ENCODE measurements at places on chromosomes 7 and 10. TPM values are rescaled to one million over a fixed set of nuclear protein-coding genes. Genes with fewer than 3 reads are reported as not detected.
A peak's percentile ranks its signal among the peaks of the same experiment; 100 is the strongest.

DNA sequence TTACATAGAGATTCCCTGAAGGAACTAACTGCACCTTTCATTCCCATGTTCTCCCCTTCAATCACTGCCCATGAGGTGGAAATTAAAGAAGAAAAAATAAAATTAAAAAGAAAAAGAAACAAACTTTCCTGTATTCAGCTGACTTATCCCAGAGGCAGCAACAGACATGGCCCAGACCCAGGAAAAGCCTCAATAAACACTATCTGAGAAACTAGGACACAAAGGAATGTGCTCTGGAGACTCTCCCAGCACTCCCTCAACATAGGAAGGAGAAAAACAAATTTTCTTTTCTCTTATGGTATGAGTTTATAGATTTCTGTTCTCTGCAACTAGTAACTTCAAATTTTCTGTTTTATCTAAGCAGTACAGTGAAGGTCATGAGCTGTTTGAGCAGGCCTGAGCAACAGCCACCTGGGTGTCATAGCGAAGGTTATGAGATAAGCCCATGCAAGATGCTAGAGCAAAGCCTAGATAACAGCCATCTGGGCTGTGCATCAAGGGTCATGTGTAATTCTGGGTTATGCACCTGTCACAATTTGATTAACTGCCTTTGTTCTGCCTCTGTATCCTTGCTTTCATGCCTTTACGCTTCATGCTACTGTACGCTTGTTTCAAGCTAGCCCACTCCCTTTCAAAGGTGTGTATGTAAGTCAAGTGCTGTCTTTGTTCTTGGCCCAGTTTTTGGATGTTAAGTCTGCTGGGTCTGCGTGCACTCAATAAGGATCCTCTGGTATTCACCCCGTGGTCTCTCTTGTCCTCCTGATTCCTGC, 11.0 kb upstream of the OR6B1 start:
- DNase-seq = peak; percentile 22

The CACNB2 gene
- polyA plus RNA-seq = 0.12 TPM

- no peak for DNase-seq
Measured at GRCh38 chr10:59793919-59794318, 40.7 kb upstream of the MRLN start.

DNA sequence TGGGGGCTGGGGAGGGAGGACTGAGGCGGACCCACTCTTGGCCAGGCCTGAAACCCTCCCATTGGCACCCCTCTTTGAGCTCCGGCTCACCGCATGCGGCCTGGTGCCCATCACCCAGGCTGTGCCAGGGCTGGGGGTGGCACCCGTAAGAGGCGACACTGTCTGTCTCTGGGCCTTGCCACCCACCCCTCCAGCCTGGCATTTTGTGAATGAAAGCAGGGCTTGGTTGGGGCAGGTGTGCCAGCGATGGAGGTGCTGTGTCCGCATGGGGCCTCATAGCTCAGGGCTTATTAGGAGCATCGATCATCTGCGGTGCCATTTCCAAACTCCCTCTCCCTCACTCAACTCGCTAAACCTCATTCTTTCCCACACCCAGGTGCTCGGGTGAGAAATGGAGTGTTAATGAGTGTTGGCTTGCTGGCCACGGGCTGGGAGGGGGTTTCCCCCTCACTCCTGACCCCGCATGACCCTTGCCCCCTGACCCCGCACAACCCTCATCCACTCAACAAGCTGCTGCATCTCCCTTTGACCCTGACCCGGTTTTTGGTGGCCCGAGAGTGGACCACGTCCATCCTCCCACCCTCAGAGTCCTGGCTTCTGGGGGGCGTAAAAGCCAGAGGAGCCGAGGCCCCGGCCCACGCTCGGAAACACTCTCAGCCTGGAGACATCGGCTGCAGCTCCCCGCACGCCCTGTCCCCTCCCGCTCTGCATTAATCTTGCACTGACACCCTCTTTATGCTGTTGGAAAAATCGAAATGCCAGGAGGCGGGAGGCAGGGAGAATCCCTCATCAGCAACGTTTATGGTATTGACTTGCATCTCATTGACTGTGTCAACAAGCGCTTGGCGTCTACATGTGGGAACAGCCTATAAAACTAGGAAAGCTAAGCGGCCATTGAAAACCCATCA, 161.2 kb downstream of the DNAJB6 start:
- DNase-seq = no peak

DNA sequence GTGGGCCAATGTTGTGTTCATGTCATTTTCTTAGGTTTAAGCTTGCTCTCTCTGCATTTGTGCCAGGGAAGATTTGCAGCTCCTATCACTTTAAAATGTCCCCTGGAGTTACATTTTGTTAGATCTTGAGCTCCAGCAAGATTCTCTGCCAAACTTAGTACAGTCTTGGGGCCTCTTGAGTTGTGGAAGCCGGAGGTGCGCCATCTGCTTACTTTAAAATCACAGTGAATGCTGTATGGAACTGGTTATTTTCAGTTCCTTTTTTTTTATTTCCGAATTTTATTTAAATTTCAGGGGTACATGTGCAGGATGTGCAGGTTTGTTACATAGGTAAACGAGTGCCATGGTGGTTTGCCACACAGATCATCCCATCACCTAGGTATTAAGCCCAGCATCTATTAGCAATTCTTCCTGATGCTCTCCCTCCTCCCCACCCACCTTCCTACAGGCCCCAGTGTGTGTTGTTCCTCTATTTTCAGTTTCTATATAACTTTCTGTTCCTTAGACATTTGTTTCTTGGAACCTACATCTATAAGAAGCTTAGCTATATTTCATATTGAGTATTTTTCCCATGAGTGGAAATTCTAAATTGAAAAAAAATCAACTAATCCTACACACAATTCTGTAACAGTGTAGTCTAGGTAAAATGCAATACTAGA, 114.4 kb upstream of the CREB5 start:
- no peak for DNase-seq
